NCI-H187 treated with DMSO at 0.1 percent for 48 hours (cell line): ENCODE measurements at places on chromosomes 6 and 20.

GRCh38 chr20:31837896-31838397 is 7.5 kb downstream of the FOXS1 start:
- DNase-seq, result no peak

- no peak for DNase-seq
These were observed 32.3 kb downstream of the CD2AP start for GRCh38 chr6:47509937-47510336.

DNA sequence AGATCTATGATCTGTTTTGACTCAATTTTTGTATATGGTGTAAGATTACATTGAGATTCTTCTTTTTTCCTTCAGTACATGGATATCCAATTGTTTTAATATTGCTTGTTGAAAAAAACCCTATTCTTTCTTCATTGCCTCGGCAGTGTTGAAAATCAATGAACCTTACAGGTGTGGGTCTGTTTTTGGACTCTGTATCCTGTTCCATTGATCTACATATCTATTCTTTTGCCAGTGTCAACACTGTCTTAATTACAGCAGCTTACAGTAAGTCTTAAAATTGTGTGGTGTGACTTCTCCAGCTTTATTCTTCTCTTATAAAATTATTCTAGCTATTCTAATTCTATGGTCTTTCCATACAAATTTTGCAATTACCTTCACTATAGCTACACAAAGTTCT is 81.8 kb upstream of the KCNK16 start:
- no peak for DNase-seq

DNA sequence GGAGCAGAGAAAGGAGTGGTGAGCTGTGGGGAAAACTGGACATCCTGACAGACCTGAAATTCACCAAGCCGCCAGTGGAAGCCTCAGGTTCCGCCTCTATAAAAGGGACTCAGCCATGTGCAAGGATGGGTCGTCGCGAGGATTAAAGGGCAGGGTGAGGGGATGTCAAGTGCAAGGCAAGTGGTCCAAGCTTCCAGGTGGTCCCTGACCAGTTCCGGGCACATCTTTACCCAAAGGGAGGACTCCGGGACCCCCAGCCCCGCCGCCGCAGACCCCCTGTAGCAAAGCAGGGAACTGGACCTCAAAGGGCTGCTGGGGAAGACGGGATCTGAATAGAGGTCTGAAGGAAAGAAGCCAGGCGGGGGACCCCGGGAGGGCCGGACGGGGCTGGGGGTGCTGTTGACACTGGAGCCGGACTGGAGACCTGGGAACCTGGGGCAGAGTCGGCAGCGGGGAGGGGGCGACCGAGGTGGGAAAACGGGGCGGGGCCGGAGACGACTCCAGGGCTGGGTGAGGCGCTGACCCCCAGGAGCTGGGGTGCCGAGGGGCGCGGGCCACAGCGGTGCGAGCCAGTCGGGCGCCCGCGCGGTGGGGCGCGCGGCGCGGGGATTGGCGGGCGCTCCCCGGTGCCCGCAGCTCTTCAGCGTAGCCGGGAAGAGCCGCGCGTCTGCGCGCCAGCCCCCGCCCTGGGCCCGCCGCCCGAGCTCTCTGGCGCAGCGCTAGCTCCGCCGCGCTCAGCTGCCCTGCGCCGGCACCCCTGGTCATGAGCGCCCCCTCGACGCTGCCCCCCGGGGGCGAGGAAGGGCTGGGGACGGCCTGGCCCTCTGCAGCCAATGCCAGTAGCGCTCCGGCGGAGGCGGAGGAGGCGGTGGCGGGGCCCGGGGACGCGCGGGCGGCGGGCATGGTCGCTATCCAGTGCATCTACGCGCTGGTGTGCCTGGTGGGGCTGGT is at the start of gene SSTR4:
Gene SSTR4, plus strand, starts transcription at position 592 of the 951 bp plus-strand sequence. Its CDS starts 172 bp downstream, at position 764.
- DNase-seq, result no peak

DNA sequence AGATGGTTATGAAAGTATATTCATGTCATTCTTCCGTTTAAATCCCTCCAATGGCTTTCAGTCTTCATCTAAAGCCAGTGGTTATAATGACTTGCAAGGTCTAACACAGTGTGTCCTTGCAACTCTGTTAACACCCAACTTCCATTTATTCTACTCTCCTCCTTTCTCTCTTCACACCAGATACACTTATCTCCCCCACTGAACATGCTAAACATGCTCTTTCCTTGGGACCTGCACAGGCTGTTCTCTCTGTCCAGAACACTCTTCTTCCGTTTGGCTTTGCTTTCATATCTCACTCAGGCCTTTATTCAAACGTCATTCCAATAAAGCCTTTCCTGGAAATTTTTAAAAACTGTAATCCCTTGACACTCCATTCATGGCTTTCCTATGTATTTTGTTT is 91.5 kb downstream of the EPHA7 start:
- no peak for DNase-seq
